ENCODE measurements at places on chromosomes 4 and X.

DNA sequence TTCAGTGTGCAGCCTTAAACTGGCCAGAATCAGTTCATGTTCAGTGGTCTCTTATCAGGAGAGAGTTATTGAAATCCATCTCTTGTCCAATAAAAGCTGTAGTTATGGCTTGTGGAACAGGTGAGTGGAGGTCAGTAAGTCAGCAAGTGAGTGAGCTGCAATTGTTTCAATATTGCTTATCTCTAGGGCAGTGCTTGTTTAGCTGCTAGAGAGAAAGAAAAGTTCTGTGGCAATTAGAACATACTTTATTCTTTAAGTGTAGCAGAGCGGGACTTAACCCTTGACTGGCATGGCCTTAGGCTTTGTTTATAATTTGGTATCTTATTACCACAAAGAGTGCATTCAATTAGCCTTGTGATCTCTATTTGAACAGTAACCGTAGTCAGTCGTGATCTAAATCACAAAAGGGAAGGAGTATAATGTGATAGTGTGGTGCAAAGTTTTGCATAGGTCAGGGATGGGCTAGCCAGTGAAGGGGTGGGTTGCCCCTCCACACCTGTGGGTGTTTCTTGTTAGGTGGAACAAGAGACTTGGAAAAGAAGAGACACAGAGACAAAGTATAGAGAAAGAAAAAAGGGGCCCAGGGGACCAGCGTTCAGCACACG, 6.9 kb upstream of the ETDC start:
- DNase-seq, result no peak

DNA sequence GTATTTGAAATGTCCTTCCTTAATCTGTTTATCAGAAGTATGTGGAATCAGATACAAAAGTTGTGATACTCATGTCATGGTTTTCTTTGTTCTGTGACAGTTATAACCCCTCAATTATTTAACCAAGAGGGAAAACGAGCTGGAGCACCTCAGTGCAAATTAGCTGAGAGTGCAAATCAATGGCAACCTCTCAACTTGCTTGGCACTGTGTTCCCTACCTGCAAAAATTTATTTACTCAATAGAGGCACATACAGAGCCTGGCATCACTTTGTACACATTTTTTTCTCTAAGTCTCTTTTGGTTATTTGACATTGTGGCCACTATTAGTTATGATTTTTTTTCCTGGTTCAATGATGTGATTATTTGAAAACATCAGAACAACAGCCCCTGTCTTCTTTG, 186.2 kb downstream of the STIM2 start:
- DNase-seq, result no peak

DNA sequence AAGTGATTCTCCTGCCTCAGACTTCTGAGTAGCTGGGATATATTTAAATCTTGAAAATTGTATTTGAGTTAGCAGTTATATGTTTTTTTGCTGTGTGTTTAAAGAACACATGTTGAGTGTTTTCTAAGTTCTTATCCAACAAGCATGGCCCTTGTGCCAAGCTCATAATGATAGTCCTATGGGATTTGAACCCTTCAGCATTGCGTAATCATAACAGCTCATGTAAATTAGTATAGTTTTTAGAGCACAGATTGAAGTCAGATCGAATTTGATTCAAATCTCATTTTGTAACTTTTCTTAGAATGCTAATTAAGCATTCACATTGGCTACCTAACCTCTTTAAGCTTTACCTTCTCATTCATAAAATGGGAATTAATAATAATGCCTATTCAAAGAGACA, 12.2 kb downstream of the FAM149A start:
- DNase-seq, result no peak

DNA sequence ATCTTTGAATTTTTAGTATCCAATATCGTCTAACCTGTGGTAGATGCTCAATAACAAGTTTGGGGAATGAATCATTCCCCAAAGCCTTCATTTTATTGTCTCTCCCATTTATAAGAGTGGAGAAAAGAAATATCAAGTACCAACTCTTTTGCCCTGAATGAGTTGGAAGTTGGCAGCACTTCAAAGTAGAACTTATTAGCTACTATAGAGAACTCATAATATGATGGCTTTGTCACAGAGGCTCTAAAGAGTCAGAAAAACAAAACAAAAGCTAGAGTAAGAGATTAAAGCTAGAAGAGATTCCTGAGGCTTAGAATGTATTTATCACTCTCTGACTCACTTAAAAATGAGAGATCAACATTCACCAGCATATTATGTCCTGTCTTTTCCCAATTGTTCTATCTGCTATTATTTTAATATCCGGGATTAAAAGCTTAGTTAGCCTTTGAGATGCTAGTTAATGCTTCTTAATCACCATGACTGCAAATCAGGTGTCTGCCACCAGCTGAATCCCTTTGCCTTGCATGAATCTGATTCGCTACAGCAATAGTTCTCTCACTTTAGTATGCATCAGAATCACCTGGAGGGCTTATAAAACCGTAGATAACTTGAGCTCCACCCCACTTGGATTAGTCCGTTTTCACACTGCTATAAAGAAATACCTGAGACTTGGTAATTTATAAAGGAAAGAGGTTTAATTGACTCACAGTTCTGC, 77.9 kb downstream of the PALLD start:
- no peak for DNase-seq

- DNase-seq, result no peak
Measured at GRCh38 chr4:47120783-47121182, 89.4 kb downstream of the GABRB1 start.

DNA sequence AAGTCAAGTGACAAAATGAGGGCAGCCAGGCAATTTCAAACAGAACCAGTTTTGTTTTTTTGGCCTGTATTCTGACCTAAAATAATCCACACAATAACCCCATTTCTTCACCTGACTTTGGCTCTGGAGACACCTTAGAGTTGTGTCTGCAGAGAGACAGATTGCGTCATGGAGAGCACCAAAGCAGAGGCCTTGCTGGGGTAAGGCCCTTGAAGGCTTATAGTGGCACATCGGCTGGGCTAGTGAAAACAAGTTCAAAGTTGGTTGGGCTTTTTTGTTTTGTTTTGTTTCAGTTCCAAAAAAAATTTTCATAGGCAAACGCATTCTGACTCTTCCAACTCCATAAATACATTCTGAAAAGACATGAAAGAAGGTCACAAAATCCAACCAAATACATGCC, 34.4 kb downstream of the PARM1 start:
- DNase-seq, result no peak

DNA sequence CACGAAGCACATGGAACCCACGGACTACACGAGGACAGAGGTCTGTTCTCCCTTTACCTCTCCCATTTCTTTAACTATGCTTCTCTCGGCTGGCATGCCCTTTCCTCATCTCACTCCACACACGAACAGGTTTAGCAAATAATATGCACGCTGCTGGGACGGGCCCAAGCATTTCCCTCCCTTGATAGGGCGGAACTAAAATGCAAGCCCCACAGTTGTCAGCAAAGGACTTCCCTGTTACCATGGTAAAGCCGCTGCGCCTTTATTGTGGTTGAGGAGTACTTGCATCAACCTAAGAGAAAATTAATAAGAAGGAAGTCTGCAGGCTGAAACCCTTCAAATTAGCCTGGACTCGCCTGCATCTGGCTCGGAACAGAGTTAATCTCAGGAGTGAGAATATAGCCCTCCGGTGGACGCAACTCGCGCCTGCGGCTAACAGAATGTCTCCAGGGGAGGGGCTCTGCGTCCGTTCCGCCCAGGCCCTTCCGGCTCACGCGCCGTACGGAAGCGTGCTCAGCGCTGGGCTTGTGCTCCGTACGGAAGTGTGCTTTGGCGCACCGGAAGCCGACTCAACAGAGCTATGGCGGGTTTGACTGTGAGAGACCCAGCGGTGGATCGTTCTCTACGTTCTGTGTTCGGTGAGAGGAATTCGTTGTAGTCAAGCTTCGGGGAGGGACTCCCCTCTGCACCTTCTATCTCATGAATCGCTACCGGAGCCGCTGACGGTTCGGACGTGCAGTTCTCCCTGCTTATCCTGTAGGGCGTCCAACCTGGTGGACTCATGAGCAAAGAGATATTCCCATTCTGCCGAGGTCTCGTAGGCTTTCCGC, at the start of gene CSTF2:
Gene CSTF2, plus strand, starts transcription at position 555 of the 830 bp plus-strand sequence. Its CDS starts 26 bp downstream, at position 581.
- DNase-seq, result peak; percentile 93

DNA sequence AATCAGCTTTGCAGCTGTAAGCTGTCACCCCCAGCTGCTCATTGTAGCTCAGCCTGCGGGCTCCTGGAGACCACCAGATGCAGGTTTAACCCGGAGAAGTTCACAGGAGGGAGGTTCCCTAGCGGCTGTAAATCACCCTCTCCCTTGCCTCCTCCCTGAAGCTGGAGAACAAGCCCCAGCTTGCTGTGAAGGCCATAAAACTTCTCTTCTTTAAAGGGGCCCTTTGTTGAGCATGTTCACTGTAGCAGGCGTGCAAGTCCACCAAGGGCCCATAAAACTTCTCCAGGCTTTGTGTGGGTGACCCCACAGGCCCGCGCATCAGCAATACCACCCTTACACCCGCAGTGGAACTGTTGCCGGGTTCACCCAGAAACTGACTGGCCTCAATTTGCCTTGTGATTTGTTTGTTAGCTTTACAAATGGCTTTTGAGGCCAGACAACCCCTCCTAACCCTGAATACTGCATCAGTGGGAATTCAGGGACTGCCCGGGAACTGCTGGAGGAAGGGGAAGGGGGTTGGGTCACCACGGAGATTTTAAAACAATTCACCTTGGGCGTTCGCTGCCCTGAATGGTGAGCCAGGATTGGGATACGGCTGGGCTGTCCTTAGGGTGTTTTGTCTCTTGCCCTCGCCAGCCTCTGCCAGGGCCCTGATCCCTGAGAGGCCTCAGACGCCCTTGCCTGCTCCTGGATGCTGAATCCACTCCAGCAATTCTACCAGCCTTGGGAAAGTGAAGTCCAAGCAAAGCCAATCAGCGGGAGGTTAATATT, 49.5 kb upstream of the ATP6AP2 start:
- no peak for DNase-seq

DNA sequence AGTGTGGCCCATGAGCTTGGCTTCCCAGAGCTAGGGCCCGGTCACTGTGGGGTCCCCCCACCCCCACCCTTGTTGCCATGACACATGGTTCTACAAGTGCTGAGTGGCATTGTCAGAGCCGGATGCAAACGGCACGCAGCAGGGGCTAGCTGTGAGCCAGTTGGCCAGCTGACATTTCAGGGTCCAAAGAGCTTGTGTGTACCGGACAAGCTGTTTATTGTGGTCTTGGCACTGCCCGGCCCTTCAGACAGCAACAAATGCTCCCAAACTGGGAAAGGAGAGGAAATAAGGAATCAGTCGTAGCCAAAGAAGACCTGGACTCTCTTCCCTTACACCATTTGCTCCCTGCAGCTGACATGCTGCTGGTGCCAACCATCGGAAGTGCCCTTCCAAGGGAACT, 36.8 kb downstream of the TSC22D3 start:
- DNase-seq, result no peak

GRCh38 chrX:101931136-101931487, 715 bp downstream of the ZMAT1 start:
- DNase-seq, result no peak

DNA sequence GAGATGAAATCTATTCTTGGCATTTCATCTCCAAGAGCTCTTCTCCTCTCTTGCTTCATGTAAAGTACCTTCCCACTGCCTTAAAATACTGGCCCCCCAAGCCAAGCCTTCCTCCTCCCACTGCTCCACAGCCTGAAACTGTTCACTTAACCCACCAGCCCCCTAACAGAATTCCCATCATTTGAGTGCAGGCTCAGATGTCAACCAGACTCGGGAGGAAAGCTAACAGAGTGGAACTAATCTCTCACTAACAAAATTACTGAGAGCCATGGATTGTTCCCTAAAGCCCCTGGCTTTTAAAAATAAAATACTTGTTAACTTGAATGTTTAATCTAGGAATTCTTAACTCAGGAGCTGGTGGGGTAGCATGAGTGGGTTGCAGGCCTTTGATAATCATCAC, 7.1 kb upstream of the DCUN1D4 start:
- no peak for DNase-seq

- DNase-seq, result no peak
Measured at GRCh38 chrX:150028692-150029091, 90.4 kb upstream of the EOLA2 start.

DNA sequence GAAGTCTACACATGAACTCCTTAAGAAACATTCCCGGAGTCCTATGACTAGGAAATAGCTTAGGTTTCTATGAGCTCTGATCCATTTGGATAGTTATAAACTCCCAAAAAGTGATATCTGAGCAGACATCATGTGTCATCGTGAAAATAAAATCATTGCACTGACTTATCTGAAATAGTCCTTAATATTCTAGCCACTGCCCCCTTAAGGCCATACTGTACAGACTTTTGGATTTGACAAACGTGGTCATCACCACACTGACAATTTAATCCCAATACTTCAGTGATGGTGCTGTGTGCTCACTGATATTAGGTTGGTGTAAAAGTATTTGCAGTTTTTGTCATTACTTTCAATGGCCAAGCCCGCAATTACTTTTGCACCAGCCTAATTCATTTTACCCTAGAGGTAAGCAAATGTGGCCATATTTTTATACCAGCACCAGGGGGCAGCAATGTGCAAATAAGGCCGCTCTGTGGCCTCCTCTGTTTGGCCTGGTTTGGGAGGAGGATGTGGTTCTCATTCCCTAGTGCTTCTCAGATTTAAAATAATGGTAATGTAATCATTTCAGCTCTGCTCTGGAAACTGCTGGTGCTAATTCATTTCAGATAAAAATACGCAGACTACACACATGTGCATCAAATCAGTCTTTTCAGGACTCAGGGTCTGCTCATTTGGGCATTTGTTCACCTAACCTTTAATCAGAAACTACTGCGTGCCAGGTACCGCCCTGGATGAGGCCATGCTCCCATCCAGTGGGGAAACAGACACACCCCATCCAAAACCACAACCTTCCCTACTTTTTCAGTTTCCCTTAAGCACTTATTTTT, 196.4 kb upstream of the C1QTNF7 start:
- DNase-seq, result peak; percentile 86

DNA sequence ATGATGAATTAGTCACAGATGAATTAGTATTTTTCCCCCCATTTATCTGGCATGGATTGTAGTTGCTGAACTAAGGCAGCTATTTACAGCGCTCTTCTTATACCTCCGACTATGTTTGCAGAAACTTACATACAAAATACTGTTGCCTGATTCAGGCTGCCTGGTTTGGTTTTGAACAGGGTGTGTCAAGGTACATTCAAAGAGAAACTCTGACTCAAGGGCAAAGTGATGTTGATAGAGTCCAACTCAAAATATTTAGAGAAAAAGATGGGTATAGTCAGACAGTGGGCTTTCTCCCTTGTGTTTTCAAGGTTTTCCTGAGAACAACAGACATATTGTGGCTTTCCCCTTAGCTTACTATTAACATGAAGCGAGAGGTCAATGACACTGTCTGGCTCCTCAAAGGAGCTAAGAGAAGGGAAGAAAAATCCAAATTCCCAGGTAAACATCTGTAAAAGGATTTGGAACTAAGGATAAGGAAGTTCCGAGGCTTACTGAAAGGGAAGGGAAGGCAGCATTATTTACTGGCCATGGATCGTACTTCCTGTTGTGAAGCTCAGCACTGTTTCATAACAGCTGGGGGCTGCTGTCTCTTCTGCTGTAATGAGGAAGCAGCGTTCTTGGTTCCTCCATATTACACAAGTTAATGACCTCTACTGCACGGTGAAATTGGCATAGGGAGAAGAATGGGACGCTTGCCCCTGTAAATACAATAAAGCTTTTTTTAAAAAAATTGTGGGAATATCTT, 30.9 kb downstream of the FAM9C start:
- no peak for DNase-seq
